ENCODE measurements at places on chromosomes 2 and 18. TPM values are rescaled to one million over a fixed set of nuclear protein-coding genes. Genes with fewer than 3 reads are reported as not detected.

GRCh38 chr2:179805001-179805400 is 56.4 kb downstream of the ZNF385B start:
- DNase-seq = no peak
- no peaks in the 10 kb centered on the region for H3K4me1 ChIP-seq
- no peaks in the 10 kb centered on the region for H3K27me3 ChIP-seq
- H3K27ac ChIP-seq = no peak overlapping the region

DNA sequence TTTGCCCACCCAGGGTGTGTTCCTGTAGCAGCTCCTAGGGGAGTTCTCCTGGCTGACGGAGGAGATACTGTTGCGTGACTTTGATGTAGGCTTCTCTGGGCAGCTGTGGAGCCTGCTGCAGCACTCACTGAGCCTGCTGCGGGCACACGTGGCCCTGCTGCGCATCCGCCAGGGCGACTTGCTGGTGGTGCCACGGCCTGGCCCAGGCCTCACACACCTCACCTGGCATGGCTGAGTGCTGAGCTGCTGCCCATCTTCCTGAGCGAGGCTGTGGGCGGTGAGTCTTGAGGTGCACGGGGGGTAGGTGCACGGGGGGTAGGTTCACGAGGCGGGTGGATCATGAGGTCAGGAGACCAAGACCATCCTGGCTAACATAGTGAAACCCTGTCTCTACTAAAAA is 191.7 kb downstream of the ANKRD36C start:
- no peak overlapping the region for H3K27ac ChIP-seq
- H3K27me3 ChIP-seq = no peaks in the 10 kb centered on the region
- H3K36me3 ChIP-seq = no peaks in the 10 kb centered on the region
- no peaks in the 10 kb centered on the region for H3K4me1 ChIP-seq
- peak; percentile 35 for DNase-seq
- no peak overlapping the region for H3K4me3 ChIP-seq

GALR1 gene
- total RNA-seq = not detected

DNA sequence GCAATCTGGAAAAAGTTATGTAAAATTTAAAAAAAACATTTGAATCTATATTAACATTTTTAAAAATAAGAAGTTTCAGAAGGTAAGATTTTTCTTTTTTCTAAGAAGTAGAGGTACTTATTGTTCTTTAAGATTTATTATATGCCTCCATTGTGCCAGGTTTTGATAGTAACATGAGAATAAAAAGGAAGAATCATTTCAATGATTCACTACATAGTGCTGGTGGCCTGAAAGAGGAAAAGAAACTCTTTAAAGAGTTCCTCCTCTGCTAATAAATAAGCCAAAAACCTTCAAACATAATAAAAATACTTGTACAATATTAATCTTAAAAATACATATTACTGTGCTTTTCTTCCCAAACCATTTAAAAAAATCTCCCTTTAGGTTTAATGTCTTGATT is 69.0 kb downstream of the ANKRD44 start:
- no peak overlapping the region for H3K27ac ChIP-seq
- no peak overlapping the region for H3K4me3 ChIP-seq
- no peaks in the 10 kb centered on the region for H3K27me3 ChIP-seq

GRCh38 chr2:239178484-239178883 is 222.3 kb downstream of the HDAC4 start:
- H3K36me3 ChIP-seq = peaks cover 46% of the 10 kb centered on the region
- H3K27me3 ChIP-seq = no peaks in the 10 kb centered on the region
- H3K4me3 ChIP-seq = no peak overlapping the region
- no peak overlapping the region for H3K27ac ChIP-seq

DNA sequence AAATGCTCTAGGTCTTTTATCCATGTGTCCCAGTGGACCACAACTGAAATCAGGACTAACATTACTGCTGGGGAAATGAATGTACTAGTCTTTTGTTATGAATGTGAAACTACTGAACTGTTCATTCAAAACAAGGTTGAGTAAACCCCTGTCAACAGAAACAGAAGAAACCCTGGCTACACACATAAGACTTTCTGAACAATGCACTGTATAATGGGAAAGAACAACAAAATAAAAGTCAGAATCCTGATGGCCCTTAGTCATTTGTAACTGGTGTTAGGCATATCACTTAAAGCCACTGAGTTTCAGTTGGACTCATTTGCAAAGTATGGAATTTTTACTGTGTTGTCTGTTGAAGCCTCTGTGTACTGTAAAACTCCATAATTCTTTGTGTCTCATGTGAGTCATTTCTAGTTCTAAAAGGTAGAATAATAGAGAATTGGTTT is 77.0 kb upstream of the UBXN4 start:
- H3K4me1 ChIP-seq = no peaks in the 10 kb centered on the region
- no peaks in the 10 kb centered on the region for H3K27me3 ChIP-seq
- no peak overlapping the region for H3K4me3 ChIP-seq
- peaks cover 16% of the 10 kb centered on the region for H3K36me3 ChIP-seq

CCDC85A gene
- total RNA-seq = 17.0 TPM

DNA sequence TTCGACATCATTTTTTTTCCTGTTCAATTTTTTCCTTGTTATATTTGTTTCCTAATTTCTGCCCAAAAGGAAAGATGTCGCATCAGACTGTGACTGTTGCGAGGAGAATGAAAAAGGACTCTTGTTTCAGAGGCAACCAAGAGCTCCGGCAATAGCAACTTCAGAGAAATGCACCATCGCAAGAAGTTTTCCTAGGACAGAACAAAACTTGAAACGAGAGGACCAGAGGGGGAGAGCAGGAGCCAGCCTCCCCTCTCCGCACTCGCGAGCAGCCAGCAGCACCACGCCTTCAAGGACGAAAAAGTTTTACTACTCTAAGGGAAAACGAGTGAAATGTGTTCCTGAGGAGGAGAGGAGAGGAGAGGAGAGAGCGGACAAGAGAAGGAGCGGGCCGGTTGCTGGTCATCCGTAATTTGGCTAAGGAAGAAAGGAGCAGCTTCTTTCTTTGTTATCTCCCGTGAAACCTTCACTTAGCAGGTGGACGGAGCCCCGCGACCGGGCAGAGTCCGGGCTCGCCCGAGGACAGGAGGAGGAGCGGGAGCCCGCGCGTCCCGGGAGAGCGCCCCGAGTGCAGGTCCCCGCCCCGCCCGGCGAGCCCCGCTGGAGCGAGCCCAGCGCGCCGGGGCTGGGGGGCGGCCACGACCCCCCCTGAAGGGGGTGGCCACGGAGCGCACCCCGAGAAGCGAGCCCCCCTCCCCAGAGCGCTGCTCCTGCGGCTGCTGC is 744 bp downstream of the POU3F3 start:
- H3K4me3 ChIP-seq = no peak overlapping the region
- no peak overlapping the region for H3K27ac ChIP-seq
- peaks cover 88% of the 10 kb centered on the region for H3K27me3 ChIP-seq
- no peak for DNase-seq

- no peaks in the 10 kb centered on the region for H3K27me3 ChIP-seq
- H3K4me1 ChIP-seq = no peaks in the 10 kb centered on the region
- H3K4me3 ChIP-seq = no peak overlapping the region
- DNase-seq = no peak
- H3K27ac ChIP-seq = no peak overlapping the region
Observed at GRCh38 chr2:82790206-82791021, 1668.7 kb downstream of the SUCLG1 start.

DNA sequence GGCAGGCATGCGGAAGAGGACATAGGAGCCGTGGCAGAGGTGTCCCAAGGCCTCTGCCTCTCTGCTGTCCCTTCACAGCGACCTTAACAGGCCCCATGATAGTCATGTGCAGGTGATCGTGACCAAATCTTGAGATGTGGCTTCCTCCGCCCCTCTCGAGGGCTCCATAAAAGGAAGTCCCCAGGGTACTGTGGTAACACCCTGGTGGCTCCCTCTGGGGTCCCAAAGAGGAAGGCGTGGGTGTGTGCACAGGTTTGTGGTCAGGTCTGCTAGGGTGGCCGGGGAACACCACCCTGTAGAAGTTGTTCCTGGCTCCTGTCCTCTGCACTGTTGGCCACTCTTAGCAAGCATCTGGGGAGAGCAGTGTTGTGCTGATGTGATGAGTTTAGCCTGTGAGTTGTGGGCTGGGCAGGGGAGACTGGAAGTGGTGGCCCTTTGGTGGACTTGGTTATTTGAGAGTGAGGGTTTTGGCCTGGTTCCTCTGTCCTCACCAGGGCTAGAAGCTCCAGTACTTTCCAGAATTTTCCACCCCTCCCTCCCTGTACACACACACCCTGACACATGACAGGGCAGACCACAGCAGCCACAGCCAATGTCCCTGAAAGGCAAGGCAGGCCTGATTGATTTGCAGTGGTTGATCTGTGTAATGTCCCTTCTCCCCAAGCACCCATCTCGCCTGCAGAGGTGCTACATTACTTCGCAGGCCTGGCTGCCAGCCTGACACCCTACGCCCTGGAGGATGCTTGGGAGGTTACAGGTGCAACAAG is 68.9 kb upstream of the BOD1L2 start:
- H3K27me3 ChIP-seq = peaks cover 3% of the 10 kb centered on the region
- H3K4me3 ChIP-seq = no peak overlapping the region
- no peaks in the 10 kb centered on the region for H3K4me1 ChIP-seq
- DNase-seq = no peak

MYOM1 gene
- total RNA-seq = 5.0 TPM

DNA sequence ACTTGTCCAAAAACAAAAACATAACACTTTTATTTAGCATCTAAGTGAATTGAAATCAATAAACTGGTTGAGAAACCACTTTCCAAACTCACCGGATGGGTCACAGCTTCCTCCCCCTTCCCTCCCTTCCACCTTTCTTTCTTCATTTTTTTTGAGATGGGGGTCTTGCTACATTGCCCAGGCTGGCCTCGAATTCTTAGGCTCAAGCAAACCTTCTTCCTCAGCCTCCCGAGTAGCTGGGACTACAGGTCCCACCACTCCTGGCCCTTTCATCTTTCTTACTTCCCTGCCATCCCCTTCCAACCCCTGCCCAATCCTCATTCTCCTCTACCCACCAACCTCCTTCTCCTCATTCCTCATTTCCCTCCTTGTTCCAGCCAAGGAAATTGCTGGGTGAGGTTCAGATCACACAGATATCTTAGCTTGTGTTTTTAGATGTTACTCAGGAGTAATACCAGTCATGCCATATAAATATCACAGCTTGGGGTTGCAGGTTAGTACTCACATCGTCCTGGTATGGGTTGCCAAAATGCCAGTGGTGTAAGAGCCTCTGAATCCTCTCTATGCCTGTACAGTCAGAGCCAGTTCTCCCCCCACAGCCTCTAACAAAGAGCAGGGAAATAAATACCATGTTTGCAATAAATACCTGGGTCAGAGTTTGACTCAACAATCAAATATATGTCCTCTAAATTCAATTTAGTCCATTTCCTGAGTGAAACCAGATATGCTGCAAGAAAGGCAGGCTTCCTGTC is 132.7 kb upstream of the NDUFV2 start:
- no peak for DNase-seq
- no peaks in the 10 kb centered on the region for H3K4me1 ChIP-seq
- H3K36me3 ChIP-seq = no peaks in the 10 kb centered on the region
- no peak overlapping the region for H3K27ac ChIP-seq
- no peak overlapping the region for H3K4me3 ChIP-seq
- H3K27me3 ChIP-seq = no peaks in the 10 kb centered on the region

DNA sequence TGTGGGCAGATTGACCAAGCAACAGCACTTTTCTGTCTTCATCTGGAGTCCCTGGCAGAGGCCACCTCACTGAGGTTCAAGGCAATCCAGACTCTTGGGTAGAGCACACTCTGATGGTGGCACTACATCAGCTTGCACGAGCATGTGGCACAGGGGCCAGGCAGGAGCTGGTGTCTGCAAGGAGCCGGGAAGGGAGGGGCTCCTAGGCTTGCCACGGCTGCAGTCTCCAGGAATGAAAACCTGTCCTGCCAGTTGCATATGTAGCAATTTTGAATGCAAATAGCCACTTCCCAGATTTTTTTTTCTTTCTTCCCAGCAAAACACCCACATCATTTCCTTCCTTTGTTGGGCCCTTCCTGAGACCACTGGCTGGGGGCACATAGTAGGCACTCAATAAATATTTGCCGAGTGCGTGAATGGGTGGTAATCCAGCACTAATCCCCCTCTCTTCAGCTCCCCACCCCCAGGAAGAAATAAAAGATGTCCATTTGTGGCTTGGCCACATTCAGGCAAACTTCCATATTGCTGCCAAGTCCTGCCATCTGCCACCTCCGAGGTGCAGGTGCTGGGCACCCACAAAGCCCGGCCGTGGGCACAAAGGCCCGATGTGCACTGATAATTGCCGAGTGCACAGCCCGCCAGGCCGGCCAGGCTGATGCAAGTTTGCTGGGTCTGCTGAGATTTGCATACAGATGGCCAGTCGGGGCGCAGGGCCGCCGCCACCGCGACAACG is 72.4 kb downstream of the MYCN start:
- no peaks in the 10 kb centered on the region for H3K36me3 ChIP-seq
- H3K4me1 ChIP-seq = peaks cover 18% of the 10 kb centered on the region
- H3K4me3 ChIP-seq = no peak overlapping the region

DNA sequence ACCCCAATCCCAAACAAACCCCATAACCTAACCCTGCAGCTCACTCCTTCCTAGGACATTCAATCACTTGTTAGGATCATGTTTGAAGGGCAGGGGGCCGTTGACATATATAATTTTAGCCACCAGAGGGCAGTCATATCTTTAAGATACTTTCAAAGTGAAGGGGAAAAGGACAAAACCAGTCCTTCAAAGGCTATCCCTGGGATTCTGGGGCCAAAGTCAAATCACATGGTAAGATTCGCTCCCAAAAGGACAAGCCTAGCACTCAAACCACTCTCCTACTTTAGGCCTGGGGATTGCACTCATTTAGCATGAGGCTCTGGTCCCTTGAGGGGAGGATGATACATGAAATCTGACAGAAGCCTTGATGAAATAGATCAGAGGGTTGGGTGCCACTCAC is 44.6 kb downstream of the HAUS1 start:
- no peaks in the 10 kb centered on the region for H3K4me1 ChIP-seq
- no peaks in the 10 kb centered on the region for H3K27me3 ChIP-seq
- DNase-seq = no peak
- no peak overlapping the region for H3K27ac ChIP-seq

DNA sequence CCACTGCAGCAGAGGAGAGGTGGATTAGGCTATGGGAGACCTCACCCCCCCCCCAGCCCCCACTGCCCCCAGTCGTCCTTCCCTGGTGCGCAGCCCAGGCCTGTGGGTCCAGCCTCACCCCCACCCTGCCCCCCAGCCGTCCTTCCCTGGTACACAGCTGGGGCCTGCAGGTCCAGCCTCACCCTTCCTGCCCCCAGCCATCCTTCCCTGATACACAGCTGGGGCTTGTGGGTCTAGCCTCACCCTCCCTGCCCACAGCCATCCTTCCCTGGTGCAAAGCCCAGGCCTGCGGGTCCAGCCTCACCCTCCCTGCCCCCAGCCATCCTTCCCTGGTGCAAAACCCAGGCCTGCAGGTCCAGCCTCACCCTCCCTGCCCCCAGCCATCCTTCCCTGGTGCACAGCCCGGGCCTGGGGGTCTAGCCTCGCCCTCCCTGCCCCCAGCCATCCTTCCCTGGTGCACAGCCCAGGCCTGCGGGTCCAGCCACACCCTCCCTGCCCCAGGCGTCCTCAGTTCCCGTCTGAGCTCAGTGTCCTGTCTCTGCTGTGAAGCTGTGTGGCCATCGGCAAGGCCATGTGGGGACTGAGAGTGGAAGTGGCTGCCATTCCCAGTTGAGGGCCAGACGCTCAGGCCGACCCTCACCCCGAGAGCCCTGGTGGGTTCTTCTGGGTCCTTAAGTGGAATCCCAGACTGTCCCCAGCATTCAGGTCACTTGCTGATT is 86.8 kb upstream of the SNTG2 start:
- no peak overlapping the region for H3K4me3 ChIP-seq
- peaks cover 5% of the 10 kb centered on the region for H3K27me3 ChIP-seq
- H3K36me3 ChIP-seq = no peaks in the 10 kb centered on the region
- no peak overlapping the region for H3K27ac ChIP-seq

- no peaks in the 10 kb centered on the region for H3K36me3 ChIP-seq
- no peak for DNase-seq
- peaks cover 57% of the 10 kb centered on the region for H3K27me3 ChIP-seq
- H3K4me1 ChIP-seq = peaks cover 20% of the 10 kb centered on the region
- H3K27ac ChIP-seq = no peak overlapping the region
Observed at GRCh38 chr2:86809481-86810121, 18.9 kb upstream of the CD8A start.

Data from lower lobe of right lung (tissue), 2 donors.